Activated CD8-positive, alpha-beta memory T cell treated with anti-CD3 and anti-CD28 coated beads for 1 hour (primary cell): ENCODE measurements at places on chromosomes 7 and 10.

DNA sequence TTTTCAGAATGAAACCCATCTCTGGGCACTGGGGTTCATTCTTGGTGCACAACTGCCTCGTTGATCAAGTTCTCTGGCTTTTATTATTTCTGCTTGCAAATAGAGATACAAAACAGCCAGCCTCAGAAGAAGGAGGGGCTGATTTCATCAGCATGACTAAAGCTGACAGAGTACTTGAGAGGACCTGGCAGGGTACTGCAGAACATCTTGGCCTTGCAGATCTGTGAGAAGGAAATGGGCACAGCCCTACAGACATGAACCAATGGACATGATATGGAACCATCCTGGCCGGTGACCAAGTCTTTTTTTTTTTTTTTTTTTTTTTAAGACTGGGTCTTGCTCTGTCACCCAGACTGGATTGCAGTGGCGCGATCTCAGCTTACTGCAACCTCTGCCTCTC, 240.6 kb downstream of the VTI1A start:
- DNase-seq = no peak

- DNase-seq = no peak
Observed at GRCh38 chr7:18494821-18495408, 634 bp upstream of the HDAC9 start.

DNA sequence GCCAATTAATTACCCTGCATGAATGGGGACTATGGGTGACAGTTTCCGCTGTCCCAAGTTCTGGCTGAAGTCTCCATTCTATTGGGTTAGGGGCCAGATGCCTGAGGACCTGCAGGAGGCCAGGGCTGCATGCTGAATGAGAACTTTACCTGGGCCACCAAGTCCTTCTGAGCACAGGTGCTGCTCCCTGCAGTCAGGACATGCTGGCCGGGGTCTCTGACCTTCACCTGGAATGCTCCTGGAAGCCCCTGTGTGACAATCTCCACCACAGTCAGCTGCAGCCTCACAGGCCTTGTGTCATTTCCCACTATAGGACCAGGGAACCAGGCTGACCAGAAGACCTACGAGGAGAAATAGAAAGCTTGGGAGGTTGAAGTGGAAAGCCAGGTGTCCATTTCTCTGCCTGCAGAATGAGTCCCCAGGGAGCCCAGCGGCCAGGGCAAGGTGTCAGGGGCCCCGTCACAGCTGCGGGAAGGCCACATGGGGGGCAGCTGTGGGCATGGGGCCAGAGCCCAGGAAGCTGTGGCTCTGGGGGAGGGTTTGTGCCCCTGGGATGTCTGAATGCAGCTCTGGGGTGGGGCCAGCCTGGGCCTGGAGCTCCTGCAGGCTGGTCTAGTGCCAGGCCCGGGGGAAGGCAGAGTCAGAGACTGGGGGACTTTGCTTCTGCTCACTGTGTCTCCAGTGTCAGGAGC, 5.6 kb upstream of the GIMAP8 start:
- DNase-seq = no peak

GRCh38 chr7:5541087-5541992, 117.7 kb upstream of the TNRC18 start:
- DNase-seq = no peak

DNA sequence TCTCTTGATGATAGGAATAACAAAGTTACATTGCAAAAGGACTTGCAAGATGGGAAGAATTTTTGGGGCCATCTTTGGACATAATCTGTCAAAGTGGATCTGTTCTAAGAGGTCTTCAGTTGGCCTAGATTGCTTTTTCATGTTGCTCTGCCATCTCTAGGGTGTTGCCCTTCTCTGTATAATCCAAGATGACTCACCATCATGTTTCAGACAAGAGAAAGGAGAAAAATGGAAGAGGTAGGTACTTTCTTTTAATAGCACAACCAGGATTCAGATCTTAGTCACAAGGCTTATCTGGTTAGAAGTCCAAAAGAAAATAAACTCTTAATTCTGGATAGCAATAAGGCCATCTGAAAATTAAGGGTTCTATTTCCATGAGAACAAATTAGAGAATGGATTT, 38.7 kb upstream of the FOXP2 start:
- no peak for DNase-seq

- DNase-seq = no peak
Observed at GRCh38 chr10:25561758-25562157, 372.3 kb upstream of the MYO3A start.

DNA sequence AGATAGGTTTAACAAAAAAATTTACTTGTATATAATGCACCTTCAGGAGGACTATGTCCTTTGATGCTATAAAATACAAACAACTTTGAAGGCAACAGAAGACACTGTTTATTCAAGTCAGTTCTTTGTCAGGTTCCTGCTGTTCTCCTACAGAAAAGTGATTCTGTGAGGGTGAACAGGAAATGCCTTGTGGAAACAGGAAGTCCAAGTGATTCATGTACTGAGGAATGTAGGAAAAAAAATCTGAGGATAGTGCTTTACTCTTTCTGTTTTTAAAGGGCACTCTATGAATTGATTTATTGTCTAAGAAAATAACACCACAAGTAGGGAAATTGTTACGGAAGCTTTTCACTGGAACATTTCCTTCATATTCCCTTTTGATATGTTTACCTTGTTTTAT, 171.9 kb downstream of the HDAC9 start:
- DNase-seq = no peak

GRCh38 chr7:121045090-121045489, 56.6 kb downstream of the CPED1 start:
- DNase-seq = no peak

DNA sequence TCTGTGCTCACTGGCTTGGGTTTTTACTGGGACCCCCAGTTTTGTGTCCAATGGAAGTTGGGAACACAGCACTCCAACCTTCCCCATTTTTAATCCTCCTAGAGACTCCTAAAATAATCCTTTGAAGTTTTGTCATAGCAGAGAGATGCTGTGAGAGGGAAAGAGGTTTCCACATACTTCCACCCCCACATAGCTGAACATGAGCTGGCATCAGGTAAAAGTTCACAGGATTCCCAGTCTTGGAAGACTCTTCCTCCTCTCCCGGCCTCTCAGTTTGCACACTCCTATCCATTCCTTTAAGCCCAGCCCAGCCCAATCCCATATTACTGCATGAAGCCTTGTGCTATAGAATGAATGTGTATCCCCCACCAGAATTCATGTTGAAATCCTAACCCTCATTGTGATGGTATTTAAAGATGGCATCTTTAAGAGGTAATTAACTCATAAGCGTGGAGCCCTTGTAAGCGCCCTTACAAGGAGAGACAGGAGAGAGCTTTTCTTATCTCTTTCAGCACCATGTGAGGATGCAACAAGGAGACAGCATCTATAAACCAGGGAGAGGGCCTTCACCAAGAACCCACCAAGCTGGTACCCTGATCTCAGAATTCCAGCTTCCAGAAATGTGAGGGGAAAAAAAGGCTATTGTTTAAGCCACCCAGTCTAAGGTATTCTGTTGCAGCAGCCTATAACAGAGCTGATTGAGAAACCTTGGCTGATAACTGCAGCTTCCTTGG, 22.4 kb downstream of the GRM8 start:
- DNase-seq = no peak

DNA sequence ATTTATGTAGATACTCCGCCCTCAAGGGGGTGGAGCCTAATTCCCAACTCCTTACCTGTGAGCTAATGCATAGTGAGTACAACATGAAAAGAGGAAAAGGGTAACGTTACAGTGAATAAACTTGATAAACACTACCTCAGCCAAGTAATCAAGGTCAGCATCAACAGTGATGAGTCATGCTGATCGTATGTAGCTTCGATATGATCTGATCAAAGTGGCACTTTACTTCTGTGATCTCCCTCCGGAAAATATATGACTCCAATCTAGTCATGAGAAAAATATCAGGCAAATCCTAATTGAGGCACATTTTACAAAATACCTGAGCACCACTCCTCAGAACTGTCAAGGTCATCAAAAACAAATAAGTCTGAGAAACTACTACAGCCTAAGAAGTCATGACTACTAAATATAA, 70.4 kb downstream of the VTI1A start:
- DNase-seq = no peak

- no peak for DNase-seq
Observed at GRCh38 chr7:34463830-34464229, 194.2 kb upstream of the NPSR1 start.

GRCh38 chr7:155963771-155964195, 151.5 kb upstream of the SHH start:
- no peak for DNase-seq

- DNase-seq = no peak
Observed at GRCh38 chr10:48490946-48491345, 113.9 kb downstream of the ARHGAP22 start.

GRCh38 chr10:87657371-87657770, 2.3 kb upstream of the PAPSS2 start:
- DNase-seq = no peak

DNA sequence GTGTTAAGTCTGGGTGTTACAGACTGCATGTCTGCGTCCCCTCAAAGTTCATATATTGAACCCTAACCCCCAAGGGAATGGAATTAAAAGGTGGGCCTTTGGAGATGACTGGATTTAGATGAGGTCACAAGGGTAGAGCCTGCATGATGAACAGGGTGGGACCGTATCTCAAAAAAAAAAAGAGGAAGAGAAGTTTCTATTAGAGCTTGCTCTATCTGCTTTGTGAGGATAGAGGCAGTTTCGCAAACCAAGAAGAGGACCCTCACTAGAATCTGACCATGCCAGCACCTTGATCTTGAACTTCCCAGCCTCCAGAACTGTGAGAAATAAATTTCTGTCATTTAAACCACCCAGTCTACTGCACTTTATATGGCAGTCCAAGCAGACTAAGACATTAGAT, 1.4 kb downstream of the KIN start:
- no peak for DNase-seq

DNA sequence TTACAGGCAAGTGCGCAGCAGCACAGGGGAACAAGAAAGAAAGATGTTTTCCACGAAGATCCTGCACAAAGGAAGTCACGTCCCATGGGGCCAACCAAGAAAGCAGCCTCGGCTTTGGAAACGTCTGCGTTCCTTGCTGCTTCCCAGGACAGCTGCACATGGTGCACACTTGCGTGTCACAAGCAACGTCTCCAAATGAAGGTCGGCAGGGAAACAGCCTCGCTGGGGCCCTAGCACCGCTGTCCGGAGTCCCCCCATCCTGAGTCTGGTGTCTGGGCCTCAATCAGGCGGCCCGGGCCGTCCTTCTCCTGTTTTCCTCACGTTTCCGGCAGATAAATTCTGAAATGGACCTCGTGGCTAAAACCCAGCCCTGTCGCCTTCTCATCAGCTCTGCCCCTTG, 206.2 kb downstream of the DIP2C start:
- DNase-seq = no peak

DNA sequence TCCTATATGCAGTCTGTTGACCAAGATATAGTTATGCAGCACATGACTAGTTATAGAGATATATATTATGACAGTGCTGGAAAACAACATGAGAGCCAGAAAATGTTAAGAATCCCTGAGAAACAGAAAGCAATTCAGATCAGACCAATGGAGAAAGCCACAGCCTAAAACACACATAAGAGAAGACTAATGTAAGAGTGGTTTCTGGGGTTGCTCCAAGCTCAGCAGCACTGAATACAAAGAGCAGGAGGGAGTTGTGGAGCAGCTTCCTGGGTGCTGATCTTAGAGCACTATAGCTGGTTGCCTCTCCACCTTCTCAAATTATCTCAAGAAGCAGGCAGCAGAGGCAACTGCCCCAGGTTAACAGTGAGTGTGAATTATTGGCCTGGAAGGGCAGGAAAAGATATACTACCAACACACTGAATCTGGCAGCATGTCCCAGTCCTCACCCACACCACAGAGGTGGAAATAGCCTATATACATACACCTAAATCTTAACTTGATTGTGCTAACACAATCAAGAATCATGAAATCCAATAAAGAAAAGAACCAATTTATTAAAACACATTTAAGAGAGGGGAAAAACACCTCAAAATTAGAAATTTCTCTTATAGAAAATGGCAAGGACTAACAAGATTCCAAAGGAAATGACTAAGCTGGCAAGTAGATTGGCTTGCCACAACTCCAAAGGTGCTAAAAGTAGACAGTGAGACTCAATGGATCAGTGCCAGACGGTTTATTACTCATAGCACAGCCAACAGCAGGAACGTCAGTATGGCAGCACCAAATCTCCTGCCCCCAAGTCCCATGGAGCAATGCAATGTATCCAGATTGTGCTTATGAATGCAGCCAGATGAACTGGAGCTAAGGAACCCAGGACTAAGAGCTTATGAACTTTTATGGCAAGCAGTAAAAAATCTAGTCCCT, 5.1 kb downstream of the PTTG1IP2 start:
- DNase-seq = no peak

DNA sequence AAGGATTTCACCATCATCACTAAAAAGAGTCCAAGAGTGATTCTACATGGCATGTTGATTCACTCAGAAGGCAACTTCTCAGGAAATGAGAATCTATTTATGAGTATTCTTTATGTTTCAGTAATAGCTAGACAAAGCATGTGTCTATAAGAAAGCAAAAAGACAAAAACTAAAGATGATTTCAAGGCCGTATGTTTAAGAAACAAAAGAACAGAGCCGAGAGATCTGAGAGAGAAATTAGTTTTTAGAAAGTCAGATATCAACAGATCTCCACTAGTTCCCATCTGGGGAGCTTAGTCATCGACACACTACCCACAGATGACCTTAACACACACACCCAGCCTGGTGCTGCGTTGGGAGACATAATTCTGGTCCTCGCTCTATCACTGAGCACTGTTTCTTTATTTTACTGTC, 21.0 kb downstream of the PIP4K2A start:
- no peak for DNase-seq

- no peak for DNase-seq
Observed at GRCh38 chr7:48182718-48183369, 11.6 kb downstream of the ABCA13 start.

DNA sequence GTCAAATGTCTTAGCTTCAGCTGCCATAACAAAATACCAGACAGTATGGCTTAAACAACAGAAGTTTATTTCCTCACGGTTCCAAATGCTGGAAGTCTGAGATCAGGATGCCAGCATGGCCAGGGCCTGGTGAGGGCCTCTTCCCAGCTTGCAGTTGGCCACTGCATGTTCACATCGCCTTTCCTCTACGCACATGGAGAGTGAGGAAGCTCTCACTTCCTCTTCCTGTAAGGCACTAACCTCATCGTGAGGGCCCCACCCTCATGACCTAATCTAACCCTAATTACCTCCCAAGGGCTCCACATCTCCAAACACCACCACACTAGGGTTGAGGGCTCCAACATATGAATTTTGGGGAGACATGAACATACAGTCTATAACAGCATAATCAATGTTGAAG, 14.4 kb downstream of the ZNF33B start:
- no peak for DNase-seq

DNA sequence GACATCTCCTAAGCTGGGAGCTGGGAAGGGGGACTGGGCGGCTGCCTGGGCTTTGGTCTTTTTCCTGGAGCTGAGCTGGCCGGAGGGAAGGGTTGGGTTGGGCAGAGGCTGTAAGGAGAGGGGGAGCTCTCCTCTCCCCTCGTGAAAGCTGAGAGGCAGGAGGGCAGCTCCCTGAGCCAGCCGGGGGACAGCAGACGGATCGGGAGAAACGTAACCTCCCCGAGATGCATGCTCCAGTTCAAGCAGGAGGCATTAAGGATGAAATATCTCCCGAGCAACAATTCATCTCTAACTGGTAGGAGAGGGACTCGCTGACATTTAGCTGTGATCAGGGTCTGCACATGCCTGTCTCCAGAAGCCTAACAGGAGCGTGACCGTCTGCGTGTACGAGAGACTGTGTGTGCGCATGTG, 19.9 kb upstream of the LBX1 start:
- DNase-seq = no peak

- DNase-seq = no peak
Observed at GRCh38 chr7:117237646-117238045, 85.2 kb downstream of the WNT2 start.

GRCh38 chr10:36493516-36493880, 631.9 kb upstream of the ANKRD30A start:
- no peak for DNase-seq
